Activated CD4-positive, alpha-beta memory T cell treated with anti-CD3 and anti-CD28 coated beads, Interleukin-2, amount 10 ng/mL, durations not matched to agents 7 days and 5 days (primary cell): ENCODE measurements at places on chromosomes 4 and X.

GRCh38 chr4:174550541-174550940 is 28.3 kb upstream of the HPGD start:
- DNase-seq: no peak

- no peak for DNase-seq
These were observed 318.1 kb downstream of the PTTG2 start for GRCh38 chr4:38278255-38278654.

DNA sequence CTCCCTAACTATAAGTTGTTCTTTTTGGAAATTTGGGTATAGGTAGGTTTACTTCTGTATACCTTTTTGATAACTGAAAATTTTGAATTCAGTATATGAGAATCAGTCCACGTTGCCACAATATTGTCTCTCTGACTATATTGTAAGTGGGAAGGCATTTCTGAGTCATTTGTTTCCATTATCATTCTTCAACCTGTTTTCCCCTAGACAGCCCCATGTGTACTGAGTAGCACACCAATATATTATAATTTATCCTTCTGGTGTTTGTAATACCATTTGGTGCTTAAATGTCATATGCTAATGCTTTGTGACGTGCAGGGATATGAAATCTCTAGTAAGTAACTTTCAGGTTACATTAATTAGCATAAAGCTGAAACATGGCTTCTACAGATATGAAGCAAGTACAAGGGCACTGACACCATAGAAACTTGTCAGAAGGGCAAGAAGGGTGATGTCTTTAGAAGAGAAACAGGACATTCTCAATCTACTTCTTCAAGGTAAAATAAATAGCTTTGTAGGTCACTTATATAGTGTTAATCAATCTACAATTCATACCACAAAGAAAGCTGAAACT is 27.7 kb downstream of the PAK3 start:
- no peak for DNase-seq

- DNase-seq: no peak
These were observed 155.8 kb downstream of the PPARGC1A start for GRCh38 chr4:23734000-23734399.

- DNase-seq: no peak
These were observed 993.6 kb downstream of the ADGRL3 start for GRCh38 chr4:62193761-62194160.
